ENCODE measurements at places on chromosomes 2 and 18.

DNA sequence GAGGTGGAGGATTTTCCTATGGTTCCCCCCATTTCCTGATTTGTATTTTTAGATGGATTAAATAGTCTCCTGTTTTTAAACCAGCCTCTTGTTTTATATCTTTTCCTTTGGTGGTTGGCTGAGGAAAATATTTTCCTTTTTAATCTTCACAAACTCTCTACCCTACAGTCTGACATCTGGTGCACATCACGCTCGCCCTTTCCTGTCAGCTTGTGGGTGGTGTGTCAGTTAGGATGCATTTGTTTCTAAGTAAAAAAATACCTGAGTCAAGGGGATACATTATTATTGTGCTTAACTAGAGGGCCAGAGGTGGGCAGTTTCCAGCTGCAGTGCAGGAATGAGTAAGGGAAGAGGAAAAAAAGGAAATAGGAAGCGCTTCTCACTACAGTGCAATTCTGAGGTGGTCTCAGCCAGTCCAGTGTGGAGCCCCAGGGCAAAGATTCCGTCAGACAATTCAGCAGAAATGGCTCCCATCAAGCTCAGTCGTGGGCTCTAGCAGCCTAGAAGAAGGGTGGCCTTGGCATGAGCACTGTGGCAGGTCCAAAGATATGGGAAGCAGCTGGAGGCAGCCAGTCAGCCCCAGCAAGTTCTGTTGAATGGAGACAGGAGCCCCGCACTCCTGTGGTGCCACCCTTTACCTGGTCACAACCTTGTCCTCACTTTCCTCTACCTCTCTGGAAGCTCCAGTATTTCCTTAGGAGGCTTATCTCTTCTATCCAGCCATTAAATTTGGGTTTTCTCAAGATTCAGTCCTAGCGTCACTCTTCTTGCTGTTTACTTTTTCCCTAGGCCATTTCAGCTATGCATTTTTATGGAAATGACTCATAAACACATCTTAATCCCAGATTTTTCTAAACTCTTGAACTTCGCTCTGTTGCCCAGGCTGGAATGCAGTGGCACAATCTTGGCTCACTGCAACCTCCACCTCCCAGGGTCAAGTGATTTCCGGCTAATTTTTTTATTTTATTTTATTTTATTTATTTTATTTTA lies 18.5 kb downstream of the SFTPB start:
- DNase-seq = peak; percentile 82

DNA sequence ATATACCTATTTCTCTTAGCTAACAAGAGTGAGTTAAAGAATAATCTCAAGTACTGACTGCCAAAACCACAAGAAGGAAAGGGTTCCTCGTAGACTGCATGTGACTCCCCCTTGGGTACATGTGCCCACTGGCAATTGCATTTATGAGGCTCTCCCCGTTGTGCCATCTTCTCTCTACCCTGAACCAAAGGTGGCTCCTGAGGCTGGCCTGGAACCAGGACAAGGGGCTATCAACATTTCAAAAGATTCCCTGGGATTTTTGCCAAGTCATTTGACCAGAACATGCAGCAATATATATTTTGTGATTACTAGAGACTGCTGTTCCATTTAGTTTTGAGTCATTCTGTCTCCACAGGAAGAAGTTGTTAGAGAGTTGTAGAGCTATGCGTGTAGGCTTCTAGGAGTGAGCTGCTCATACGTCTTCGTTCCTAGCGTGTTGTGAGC lies 45.8 kb downstream of the LAMA3 start:
- no peak for DNase-seq

- DNase-seq = no peak
Observed at GRCh38 chr2:37602040-37602439, 69.4 kb downstream of the CDC42EP3 start.

DNA sequence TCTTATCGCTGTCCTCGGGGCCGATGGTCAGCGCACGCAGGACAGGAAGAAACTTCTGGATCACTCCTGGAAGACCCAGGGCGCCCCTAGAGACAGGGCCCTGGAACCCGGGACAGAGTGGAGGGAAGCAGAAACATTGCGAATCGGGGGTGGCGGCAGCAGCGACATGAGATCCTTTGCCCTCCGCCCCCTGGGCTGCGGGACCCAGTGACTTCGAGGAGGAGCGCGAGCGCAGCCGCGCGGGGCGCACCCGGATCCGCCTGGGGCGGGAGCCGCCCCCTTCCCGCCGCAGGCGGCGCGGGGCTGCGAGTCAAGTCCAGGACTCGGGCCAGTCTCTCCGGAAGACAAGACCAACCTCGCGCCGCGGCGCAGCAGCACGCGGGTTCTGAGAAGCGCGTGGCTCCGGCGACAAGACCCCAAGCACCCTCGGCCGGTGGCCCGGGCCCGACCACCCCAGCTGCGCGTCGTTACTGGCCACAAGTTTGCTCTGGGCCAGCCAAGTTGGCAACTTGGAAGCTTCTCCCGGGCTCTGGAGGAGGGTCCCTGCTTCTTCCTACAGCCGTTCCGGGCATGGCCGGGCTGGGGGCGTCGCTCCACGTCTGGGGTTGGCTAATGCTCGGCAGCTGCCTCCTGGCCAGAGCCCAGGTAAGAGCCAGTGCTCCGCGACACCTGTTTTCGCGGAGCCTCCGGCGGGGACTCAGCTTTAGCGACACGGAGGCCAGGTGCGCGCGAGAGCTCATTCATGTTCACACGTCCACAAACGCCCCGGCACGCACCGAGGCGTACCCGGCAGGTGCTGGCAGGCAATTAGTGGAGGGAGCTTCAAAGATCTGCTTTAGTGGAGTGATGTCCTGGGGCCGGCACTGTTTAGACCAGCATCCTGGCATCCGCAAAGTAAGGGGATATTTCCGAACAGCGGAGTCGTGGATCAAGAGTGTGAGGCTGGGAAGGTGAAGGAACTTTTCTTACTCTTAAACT lies at the start of gene PTH2R:
Gene PTH2R, plus strand, starts transcription at position 319 of the 978 bp plus-strand sequence. Its CDS starts 252 bp downstream, at position 571.
- no peak for DNase-seq

DNA sequence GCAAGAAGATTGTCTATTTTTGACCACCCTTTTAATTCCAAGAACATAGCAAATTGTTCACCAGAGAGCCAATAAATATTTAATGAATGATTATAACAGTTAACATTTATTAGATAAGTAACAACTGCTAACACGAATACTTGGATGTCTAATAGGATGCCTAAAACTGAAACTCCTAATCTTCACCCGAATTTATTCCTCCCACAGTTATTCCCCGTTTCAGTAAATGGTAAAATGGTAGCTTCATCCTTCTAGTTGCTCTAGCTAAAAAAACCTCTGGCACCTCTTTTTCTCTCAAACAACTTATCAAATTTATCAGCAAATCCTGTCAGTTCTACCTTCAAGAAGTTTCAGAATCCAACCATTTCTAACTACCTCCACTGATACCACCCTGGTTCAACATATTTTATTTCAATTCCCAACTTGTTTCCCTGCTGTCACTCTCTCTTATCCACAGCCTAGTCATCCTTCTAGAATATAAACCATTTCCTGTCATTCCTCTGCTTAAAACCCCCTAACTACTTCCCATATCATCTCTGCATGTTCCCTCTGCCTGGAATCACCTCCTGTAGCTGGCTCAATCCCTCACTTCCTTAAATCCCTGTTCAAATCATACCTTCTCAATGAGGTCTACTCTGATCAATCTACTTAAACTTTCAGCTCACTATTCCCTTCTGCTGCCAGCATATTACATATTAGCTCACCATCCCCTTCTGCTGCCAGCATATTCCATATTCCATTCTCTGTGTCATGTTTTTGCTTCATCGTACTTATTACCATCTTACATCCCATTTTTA lies 93.8 kb downstream of the ROCK2 start:
- peak; percentile 37 for DNase-seq

GRCh38 chr2:20080428-20080827 lies 29.0 kb upstream of the LAPTM4A start:
- DNase-seq = no peak

- DNase-seq = no peak
Observed at GRCh38 chr2:65450810-65451209, 18.4 kb upstream of the SPRED2 start.

Measured in EL (cell line).